ENCODE measurements at places on chromosomes 2 and 18.

GRCh38 chr2:74865770-74866674 lies 32.1 kb downstream of the HK2 start:
- no peak for DNase-seq

DNA sequence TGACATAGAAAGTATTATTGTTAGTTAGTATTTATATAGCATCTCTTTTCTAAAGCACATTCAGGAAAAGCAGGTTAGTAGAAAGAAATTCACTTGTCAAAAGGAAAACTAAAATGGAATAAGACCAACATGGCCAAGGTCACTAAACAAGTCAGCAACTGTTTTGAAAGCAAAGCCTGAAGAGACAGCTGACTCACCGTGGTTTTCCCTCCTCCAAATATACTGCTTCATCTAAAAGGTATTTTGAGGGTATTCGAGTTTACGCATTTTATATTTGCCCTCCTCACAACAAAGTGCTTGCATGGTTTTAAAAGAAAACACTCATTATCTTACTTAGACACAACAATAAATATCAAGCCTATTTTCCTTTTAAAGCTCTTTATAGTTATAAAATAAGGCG lies 24.0 kb downstream of the ZNF385B start:
- no peak for DNase-seq

DNA sequence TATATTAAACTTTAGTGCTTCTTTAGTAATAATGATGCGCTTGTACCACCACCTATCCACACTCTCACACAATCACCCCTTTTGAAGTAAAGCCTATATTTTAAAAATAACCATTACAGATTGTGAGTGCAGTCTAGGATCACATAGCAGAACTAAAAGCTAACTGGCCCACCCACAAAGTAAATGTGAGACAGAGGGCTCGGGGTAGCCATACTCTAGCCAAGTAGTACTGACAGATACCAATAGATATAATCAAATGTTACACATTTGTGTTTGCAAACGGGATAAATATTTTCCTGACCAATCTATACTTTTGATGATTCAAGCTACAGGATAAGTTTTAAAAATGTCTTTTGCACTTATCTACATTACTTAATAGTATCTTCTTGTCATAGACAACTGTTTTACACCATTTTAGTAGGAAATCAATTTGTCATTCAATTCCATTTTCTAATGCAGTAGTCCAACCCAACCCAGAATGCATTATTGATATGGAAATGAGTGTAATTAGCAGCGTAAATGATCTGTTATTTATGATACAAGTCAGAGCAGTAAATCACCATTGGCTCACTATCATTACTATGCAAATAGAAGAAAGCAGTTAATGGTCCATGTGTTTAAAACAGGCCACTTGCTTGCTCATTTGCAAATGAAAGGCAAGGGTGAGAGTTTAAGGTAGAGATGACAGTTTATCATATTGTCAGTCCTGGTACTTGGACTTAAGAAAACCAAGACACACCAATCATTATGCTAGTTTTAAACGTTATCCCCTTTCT lies 111.8 kb downstream of the ERBB4 start:
- DNase-seq: no peak

DNA sequence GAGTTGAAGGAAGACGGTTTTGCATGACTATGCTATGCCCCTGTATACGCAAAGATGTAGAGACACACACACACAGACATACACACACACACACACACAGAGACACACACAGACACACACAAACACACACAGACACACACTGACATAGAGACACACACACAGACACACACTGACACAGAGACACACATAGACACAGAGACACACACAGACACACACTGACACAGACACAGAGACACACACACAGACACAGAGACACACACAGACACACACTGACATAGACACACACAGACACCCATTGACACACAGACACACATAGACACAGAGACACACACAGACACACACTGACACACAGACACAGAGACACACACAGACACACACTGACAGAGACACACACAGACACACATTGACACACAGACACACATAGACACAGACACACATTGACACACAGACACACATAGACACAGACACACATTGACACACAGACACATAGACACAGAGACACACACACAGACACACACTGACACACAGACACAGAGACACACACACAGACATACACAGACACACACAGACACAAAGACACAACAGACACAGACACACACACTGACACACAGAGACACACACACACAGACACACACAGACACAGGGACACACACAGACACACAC lies 121.3 kb downstream of the BCL2 start:
- no peak for DNase-seq

DNA sequence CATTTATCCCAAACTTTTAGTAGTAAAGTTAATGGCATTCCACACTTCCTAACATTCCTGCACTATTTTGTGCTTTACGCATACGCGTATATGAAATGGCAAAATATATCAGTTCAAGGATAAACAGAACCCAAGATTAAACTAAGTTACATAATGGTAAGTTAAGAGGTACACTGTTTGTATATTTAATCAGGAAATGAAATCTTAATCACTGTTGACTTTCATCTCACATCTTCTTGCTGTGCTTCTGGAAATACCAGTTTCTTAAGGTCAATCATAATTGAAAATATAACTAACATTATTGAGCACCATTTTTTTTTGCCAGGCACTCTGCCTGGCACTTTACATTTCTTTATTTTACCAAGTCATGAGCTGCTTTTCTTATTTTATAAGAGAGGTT lies 565.2 kb downstream of the LRP1B start:
- DNase-seq: no peak

DNA sequence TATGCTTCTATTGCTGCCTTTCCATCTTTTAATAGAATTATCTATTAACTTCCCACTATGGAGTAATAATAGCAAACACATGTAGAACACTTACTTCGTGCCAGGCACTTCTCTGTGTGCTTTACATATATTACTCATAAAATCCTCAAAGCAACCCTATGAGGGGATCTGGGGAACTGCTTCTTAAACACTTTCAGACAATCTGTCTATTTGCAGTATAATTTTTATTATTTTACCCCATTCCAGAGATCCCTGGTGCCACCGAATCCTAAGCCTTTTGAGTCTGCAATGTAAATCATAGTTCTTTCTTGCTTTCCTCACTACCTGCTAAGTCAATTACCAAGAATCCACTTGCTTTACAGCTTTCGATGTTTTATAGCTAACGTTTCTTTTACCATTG lies 25.6 kb upstream of the GCFC2 start:
- DNase-seq: no peak
